ENCODE measurements at places on chromosomes 7 and 10. TPM values are rescaled to one million over a fixed set of nuclear protein-coding genes. Genes with fewer than 3 reads are reported as not detected.

The SPOCK2 gene
- total RNA-seq = 1.3 TPM

The VSTM2A gene
- not detected for total RNA-seq

The STRA8 gene
- not detected for total RNA-seq

The CPEB3 gene
- 4.5 TPM for total RNA-seq

The MYL10 gene
- total RNA-seq = not detected

The FAM3C gene
- 28.0 TPM for total RNA-seq

The TMEM72 gene
- 1.3 TPM for total RNA-seq

The EEF1AKMT2 gene
- total RNA-seq = 23.9 TPM

The OPTN gene
- 12.4 TPM for total RNA-seq

The CFAP58 gene
- 1.9 TPM for total RNA-seq

The MDH2 gene
- total RNA-seq = 242 TPM

DNA sequence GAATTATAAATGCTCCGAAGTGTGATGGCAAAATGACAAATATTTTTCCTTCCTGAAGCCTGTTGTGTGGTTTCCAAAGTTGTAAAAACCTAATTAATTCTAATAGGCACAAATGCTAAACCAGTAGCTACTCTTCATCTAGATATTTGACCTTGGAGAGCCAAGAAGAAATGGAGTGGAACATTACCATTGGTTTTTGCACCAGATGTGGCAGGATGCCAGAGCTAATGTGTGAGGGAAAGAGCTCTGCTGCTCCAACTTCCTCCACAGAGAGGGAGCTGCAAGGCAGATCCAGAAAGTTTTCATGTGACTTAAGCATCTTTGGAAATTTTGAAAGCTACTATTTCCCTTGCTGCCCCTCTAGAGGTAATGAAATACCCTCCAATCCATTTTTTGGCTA lies 65.1 kb upstream of the HPS1 start:
- no peak overlapping the region for H3K4me3 ChIP-seq
- H3K4me1 ChIP-seq = peaks cover 6% of the 10 kb centered on the region
- H3K36me3 ChIP-seq = no peaks in the 10 kb centered on the region

DNA sequence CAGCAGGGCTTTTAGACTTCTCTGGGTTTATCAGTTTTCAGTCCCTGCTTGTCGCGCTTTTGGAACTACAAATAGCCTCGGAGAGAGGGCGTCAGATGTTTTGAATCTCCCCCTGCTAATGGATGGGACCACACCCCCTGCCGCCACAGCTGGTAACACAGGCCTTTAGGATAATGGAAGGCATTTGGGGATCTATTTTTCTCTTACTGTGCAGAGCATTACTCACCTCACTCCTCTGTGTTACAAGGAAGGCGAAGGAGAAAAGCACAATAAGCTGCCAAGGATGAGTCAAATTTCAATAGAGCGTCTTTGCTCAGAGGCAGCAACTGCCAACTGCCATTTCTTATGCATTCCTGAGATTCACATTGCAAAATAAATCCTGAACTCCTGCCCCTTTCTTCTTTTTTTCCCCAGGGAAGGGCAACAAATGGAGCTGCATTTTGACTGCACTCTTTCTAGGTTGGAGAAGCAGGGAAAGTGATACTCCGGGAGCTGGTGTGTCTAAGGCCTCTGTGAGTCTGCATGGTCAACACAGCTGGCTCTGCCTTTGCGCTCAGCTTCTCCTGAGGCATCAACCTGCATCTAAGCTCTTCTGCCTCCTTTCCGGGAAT lies 31.5 kb upstream of the SMNDC1 start:
- DNase-seq = peak; percentile 96
- no peak overlapping the region for H3K4me3 ChIP-seq
- no peaks in the 10 kb centered on the region for H3K36me3 ChIP-seq
- peaks cover 14% of the 10 kb centered on the region for H3K4me1 ChIP-seq
- H3K27ac ChIP-seq = peak overlapping the region; percentile 22
- no peaks in the 10 kb centered on the region for H3K27me3 ChIP-seq

GRCh38 chr7:45709168-45710042 lies 135.2 kb downstream of the ADCY1 start:
- no peak overlapping the region for H3K27ac ChIP-seq
- peak; percentile 21 for DNase-seq
- H3K27me3 ChIP-seq = no peaks in the 10 kb centered on the region

GRCh38 chr10:114544045-114544659 lies 113.9 kb downstream of the ABLIM1 start:
- no peaks in the 10 kb centered on the region for H3K27me3 ChIP-seq
- H3K4me1 ChIP-seq = no peaks in the 10 kb centered on the region
- H3K27ac ChIP-seq = no peak overlapping the region
- H3K4me3 ChIP-seq = no peak overlapping the region

DNA sequence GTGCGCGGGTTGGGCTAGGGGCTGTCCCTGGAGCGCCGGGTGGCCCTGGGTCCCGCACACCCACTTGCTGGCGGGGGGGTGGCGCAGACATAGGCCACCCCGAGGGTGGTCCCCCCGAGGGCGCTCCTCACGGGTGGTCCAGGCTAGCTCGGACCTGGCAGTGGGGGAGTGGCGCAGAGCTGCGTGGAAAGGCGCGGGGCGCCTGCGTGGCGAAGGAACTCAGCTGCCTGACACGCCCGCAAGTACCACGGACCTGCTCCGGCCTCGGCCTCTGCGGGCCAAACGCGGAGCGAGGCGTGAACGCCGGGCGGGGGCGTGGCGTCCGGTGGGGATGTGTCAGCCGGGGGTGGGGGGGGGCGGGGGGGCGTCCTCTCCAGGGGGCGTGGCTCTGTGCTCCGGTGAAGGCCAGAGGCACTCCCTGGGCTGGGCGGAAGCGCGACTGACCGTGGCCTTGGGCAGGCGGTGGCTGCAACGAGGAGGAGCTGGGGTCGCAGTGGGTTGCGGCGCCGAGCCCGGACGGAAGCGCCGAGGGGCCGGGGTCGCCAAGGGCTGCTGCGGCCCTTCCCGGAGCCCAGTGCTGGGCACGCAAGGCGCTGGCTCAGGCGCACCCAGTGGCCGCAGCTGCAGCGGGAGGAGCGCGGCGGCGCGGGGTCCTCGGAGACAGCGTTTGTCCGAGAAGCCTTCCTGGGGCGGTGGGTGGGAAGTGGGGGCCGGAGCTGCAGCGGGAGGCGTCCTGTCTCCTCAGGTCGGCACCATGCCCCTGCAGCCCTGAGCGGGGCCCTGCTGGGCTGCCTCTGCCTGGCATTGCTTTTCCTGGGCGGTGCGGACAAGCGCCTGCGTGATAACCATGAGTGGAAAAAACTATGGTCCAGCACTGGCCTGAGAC lies 58.9 kb upstream of the NUPR2 start:
- no peaks in the 10 kb centered on the region for H3K27me3 ChIP-seq
- no peak overlapping the region for H3K4me3 ChIP-seq
- no peak for DNase-seq
- no peaks in the 10 kb centered on the region for H3K36me3 ChIP-seq

- H3K27me3 ChIP-seq = no peaks in the 10 kb centered on the region
- H3K27ac ChIP-seq = peak overlapping the region; percentile 88
- peaks cover 16% of the 10 kb centered on the region for H3K4me1 ChIP-seq
- H3K36me3 ChIP-seq = peaks cover 4% of the 10 kb centered on the region
Observed at GRCh38 chr10:63573068-63573697, 52.0 kb downstream of the REEP3 start.

DNA sequence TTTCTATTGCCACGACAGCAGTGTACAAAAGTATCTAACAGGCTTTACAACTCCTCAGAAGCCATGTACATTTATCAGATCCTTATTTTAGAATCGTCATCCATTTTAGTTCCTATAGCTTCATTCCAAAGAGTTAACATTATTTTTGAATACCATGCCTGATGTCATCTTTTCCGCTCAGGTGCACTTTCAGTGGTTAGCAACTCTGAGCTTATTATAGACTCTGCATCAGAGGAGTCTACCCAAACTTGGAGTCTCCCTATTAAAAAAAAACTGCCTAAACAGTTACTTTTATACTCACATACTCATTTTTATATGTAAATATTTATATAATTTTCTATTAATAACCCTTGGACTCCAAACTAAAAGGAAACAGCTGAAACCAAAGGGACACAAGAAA lies 31.6 kb upstream of the PRSS37 start:
- H3K4me3 ChIP-seq = no peak overlapping the region
- no peak for DNase-seq
- H3K27me3 ChIP-seq = no peaks in the 10 kb centered on the region
- no peaks in the 10 kb centered on the region for H3K4me1 ChIP-seq
- no peaks in the 10 kb centered on the region for H3K36me3 ChIP-seq

DNA sequence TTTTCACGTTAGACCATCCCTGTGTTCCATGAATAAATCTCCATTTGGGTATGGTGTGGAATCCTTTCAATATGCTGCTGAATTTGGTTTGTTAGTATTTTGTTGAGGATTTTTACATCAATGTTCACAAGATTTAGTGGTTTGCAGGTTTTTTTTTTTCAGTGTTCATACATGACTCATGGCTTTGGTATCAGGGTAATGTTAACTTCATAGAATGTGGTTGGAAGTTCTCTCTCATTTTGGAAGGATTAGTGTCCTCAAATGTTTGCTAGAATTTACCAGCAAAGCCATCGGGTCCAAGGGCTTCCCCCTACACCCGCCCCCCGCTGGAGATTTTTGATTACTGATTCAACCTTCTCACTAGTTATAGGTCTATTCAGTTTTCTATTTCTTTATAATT lies 398.0 kb downstream of the NXPH1 start:
- H3K4me1 ChIP-seq = no peaks in the 10 kb centered on the region
- no peak overlapping the region for H3K27ac ChIP-seq
- H3K27me3 ChIP-seq = no peaks in the 10 kb centered on the region
- H3K36me3 ChIP-seq = no peaks in the 10 kb centered on the region

GRCh38 chr10:3853547-3854303 lies 68.7 kb upstream of the KLF6 start:
- H3K4me1 ChIP-seq = no peaks in the 10 kb centered on the region
- H3K36me3 ChIP-seq = no peaks in the 10 kb centered on the region
- H3K4me3 ChIP-seq = no peak overlapping the region
- DNase-seq = no peak

DNA sequence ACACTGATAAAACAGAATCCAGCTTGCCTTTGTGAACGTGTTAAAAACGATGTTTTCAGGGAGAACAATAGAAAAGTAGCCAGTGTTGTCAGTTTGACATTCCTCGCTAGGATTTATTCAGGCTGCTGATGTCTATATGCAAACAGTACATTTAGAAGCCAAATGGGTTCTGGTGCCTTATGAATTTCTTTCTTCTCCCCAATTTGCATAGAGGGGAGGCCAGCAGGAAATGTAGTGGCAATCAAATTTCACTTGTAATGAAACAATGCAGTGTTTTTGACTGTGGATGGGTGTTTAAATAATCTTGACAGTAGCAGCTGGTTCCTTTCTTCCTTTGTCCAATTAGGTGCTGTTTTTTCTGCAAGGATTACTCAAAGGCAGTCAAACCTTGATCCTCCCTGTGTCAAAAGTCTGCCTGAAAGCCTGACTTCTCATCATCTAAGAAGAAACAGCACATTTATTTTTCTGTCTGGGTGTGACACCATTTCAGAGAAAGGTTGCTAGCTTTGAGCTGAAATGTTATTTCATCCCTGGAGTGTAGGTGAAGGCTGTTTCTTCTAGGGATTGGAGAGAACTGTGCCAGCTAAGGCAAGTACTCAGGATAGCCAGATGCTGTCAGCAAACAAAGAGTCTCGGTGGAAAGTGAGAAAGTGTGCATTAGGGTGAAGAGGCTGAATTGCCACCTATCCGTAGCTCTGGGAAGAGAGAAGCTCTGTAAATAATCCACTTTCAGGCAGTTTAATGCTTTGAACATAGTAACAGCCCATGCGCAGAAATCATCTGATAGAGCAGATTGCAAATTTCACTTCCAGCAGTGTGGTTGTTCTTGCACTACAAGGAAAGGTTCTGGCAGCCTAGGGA lies 36.6 kb upstream of the ZNRF2 start:
- no peak for DNase-seq
- no peaks in the 10 kb centered on the region for H3K27me3 ChIP-seq
- no peaks in the 10 kb centered on the region for H3K36me3 ChIP-seq
- no peak overlapping the region for H3K4me3 ChIP-seq

DNA sequence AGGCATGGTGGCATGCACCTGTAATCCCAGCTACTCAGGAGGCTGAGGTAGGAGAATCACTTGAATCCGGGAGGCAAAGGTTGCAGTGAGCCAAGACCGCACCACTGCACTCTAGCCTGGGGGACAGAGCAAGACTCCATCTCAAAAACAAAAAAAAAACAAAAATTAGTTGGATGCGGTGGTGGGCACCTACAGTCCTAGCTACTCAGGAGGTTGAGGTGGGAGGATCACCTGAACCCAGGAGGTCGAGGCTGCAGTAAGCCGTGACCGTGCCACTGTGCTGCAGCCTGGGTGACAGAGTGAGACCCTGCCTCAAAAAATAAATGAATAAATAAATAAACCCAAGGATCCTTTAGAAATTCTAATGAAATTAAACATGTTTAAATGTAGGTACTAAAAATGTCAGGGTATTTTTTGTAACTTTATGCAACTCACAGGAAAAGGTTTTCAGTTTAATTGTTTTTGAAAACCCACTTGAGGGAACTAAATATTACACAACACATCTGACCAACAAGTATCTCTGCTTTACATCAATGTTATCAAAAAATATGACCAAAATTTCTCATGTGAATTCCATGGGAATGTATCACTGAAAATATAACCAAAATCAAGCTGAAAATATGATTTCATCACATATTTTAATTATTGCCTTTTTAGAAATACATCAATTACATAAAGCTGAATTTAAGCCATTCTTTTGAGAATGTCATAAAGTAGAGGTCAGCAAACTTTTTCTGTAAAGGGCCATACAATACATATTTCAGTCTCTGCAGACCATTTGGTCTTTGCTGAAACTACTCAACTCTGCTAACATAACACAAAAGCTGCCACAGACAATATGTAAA lies 23.9 kb downstream of the UPF2 start:
- H3K4me3 ChIP-seq = no peak overlapping the region
- H3K27me3 ChIP-seq = no peaks in the 10 kb centered on the region
- H3K4me1 ChIP-seq = no peaks in the 10 kb centered on the region
- DNase-seq = peak; percentile 46
- no peaks in the 10 kb centered on the region for H3K36me3 ChIP-seq

DNA sequence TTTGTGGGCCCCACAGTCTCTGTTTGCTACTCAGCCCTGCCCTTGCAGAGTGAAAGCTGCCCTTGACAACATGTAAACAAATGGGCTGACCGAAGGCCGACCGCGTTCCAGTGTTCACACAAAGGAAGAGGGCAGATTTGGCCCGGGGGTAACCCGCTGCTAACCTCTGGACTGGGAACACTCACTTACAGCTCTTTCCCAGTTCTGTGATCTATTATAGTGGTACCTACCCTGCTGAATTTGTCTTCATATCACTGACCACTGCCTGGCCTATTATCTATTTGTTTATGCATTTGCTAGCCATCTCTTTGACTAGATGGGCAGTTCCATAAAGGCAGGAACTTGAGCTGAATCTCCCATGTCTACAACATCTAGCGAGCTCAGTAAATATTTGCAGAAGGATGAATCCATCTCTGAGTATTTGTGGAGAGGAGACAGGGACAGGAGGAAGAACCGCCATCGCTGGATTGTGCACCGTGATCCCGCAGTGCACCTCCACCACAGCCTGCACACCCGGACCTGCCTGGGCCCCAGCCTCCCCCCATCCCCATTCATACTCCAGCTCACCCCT lies 15.2 kb downstream of the SLC29A3 start:
- peaks cover 2% of the 10 kb centered on the region for H3K4me1 ChIP-seq
- no peaks in the 10 kb centered on the region for H3K36me3 ChIP-seq
- no peak for DNase-seq
- no peaks in the 10 kb centered on the region for H3K27me3 ChIP-seq
- no peak overlapping the region for H3K27ac ChIP-seq
- no peak overlapping the region for H3K4me3 ChIP-seq

- peaks cover 33% of the 10 kb centered on the region for H3K4me1 ChIP-seq
- peaks cover 16% of the 10 kb centered on the region for H3K36me3 ChIP-seq
- no peak overlapping the region for H3K4me3 ChIP-seq
- H3K27me3 ChIP-seq = no peaks in the 10 kb centered on the region
- peak overlapping the region; percentile 79 for H3K27ac ChIP-seq
Observed at GRCh38 chr7:6166443-6166891, 106.0 kb downstream of the CYTH3 start.

All from cardiac muscle cell (in vitro differentiated cells and primary cell).